ENCODE measurements at places on chromosomes 2 and 18.

DNA sequence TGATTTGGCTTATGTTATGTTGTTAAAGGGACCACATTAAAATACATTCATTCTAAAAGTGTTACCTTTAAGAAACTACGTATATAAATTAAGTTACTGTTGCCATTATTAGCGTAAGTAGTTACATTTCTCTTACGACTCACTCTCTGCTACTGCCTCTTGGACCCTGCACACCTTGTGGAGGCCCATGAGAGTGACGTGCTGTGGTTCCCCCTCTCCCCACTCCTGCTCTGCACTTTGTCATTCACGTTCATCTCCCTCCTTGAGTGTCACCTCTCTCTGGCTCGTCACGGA lies 830 bp upstream of the MERTK start:
- no peak for DNase-seq

DNA sequence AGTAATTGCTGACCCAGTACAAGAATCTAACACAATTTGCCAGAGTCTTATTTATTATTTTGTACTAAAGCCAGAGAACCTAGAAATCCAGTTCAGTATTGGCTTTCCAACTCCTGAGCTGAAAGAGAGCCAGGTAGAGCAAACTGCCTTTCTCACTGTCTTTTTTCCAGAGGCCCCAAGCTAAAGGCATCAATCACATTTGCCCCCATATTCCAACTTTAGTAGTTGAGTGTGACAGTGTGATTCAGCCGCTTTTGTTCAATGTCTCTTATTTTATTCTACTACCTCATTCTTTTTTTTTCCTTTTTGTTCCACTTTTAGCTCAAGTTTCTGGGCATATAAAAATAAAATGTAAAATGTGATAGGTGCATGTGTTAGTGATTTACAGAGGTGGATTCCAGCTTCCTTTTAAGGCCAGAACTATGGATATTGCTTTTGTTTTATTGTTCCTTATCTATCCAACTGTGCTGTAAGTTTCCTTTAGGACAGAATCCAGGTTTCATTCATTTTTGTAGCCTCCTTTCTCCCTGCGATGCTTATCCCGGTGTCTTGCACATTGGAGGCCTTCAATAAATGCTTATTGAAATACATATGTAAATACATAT lies 153.0 kb downstream of the ZEB2 start:
- no peak for DNase-seq

DNA sequence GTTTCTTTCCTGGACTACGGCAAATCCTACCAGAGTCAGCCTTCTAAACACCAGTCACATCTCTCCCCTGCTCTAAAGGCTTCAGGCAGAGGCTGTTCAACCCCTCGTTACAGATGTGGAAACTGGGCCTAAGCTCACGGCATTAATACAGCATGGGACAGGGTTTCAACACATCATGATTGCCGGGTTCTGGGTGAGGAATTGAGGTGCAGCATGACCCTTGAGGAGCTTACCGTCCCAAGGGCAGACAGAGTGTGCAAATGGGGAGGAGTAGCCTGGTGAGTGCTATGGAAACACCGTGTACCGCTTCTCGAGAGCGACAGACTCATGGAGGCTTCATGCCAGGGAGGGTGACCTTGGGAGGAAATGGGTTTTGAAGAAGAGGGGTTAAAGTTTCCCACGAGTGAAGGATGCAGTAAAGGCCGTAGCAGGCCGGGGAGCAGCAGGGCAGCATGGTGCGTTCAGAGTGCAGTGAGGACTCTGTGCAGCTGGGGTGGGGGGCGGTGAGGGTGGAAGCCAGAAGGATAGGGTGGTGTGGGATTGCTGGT lies 51.1 kb downstream of the TGOLN2 start:
- no peak for DNase-seq

DNA sequence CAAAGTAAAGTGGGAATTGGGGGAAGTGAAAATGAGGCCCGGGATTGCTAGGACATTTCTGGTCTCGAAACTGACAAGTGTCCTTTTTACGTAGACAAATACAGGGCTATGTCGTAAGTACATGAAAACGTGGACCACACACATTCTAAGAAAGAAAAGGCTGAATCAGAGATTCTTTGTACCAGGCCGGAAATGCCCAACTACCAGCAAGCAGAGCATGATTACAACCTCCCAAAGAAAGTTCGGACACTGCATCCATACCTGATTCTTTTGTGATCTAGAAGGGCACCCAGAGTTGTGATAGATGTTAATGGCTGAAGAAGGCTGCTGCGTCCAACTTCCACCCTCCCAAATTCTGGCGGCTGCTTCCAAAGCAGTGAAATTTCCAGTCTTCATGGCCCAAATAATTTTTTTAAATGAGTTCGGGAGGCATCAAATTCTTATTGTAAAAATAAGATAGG lies 1.7 kb downstream of the RBMS1 start:
- DNase-seq = no peak

GRCh38 chr18:68484241-68484640 lies 230.7 kb downstream of the TMX3 start:
- DNase-seq = no peak
